ENCODE measurements at places on chromosomes 4 and X. TPM values are rescaled to one million over a fixed set of nuclear protein-coding genes. Genes with fewer than 3 reads are reported as not detected.

Gene EREG
- not detected for polyA plus RNA-seq

Gene CD40LG
- 0.10 TPM for polyA plus RNA-seq

Gene GPR78
- polyA plus RNA-seq, result not detected

Gene DAPP1
- 12.2 TPM for polyA plus RNA-seq

Gene VGLL1
- polyA plus RNA-seq, result not detected

Gene FMR1NB
- not detected for polyA plus RNA-seq
